Osteocyte (in vitro differentiated cells): ENCODE measurements at places on chromosomes 2 and 18.

GRCh38 chr2:201769666-201770373 is 10.9 kb downstream of the ALS2 start:
- H3K27me3 ChIP-seq = no peaks in the 10 kb centered on the region
- peaks cover 44% of the 10 kb centered on the region for H3K4me1 ChIP-seq
- no peak overlapping the region for H3K4me3 ChIP-seq
- DNase-seq = no peak
- peaks cover 9% of the 10 kb centered on the region for H3K36me3 ChIP-seq

GRCh38 chr2:233416706-233417105 is 62.4 kb downstream of the DGKD start:
- peaks cover 7% of the 10 kb centered on the region for H3K36me3 ChIP-seq
- H3K27ac ChIP-seq = peak overlapping the region; percentile 93
- H3K27me3 ChIP-seq = no peaks in the 10 kb centered on the region
- DNase-seq = peak; percentile 19
- no peak overlapping the region for H3K4me3 ChIP-seq

- H3K27me3 ChIP-seq = no peaks in the 10 kb centered on the region
- H3K36me3 ChIP-seq = peaks cover 2% of the 10 kb centered on the region
- no peaks in the 10 kb centered on the region for H3K4me1 ChIP-seq
- no peak for DNase-seq
Measured at GRCh38 chr18:59451073-59451472, 92.0 kb upstream of the LMAN1 start.

GRCh38 chr2:73839653-73840411 is 11.1 kb downstream of the STAMBP start:
- H3K27ac ChIP-seq = peak overlapping the region; percentile 15
- DNase-seq = no peak
- H3K4me1 ChIP-seq = peaks cover 18% of the 10 kb centered on the region
- H3K27me3 ChIP-seq = no peaks in the 10 kb centered on the region
- no peak overlapping the region for H3K4me3 ChIP-seq

GRCh38 chr2:105576440-105577241 is 168.1 kb upstream of the NCK2 start:
- no peaks in the 10 kb centered on the region for H3K27me3 ChIP-seq
- DNase-seq = no peak
- peaks cover 21% of the 10 kb centered on the region for H3K4me1 ChIP-seq
- no peak overlapping the region for H3K4me3 ChIP-seq
- peak overlapping the region; percentile 82 for H3K27ac ChIP-seq

- DNase-seq = no peak
- no peak overlapping the region for H3K4me3 ChIP-seq
- peaks cover 37% of the 10 kb centered on the region for H3K27me3 ChIP-seq
Measured at GRCh38 chr18:24482821-24483220, 22.4 kb downstream of the HRH4 start.

GRCh38 chr2:383888-384287 is 96.0 kb upstream of the ALKAL2 start:
- H3K36me3 ChIP-seq = peaks cover 3% of the 10 kb centered on the region
- DNase-seq = peak; percentile 80
- peaks cover 8% of the 10 kb centered on the region for H3K4me1 ChIP-seq
- H3K27me3 ChIP-seq = no peaks in the 10 kb centered on the region
- no peak overlapping the region for H3K27ac ChIP-seq
- no peak overlapping the region for H3K4me3 ChIP-seq

DNA sequence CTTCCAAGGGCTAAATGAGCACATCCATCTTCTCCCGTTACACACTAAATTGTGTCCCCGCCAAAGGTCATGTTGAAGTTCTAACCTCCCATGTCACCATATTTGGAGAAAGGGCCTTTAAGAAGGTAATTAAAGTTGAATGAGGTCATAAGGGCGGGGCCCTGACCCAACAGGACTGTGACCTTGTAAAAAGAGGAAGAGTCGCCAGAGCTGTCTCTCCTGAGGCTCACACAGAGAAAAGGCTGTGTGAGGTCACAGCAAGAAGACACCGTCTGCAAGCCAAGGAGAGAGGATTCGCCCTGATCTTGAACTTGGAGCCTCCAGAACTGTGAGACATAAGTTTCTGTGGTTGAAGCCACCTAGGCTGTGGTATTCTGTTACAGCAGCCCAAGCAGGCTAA is 24.1 kb downstream of the TRABD2A start:
- no peaks in the 10 kb centered on the region for H3K4me1 ChIP-seq
- no peak overlapping the region for H3K4me3 ChIP-seq
- no peak overlapping the region for H3K27ac ChIP-seq
- H3K36me3 ChIP-seq = no peaks in the 10 kb centered on the region
- peaks cover 43% of the 10 kb centered on the region for H3K27me3 ChIP-seq

GRCh38 chr2:223008956-223009355 is 43.0 kb upstream of the KCNE4 start:
- peaks cover 39% of the 10 kb centered on the region for H3K4me1 ChIP-seq
- no peak overlapping the region for H3K4me3 ChIP-seq
- H3K27ac ChIP-seq = peak overlapping the region; percentile 93
- H3K36me3 ChIP-seq = no peaks in the 10 kb centered on the region
- DNase-seq = peak; percentile 13
- H3K27me3 ChIP-seq = no peaks in the 10 kb centered on the region

- no peak for DNase-seq
- H3K36me3 ChIP-seq = no peaks in the 10 kb centered on the region
- H3K4me3 ChIP-seq = no peak overlapping the region
- H3K27me3 ChIP-seq = no peaks in the 10 kb centered on the region
- H3K27ac ChIP-seq = peak overlapping the region; percentile 84
Measured at GRCh38 chr2:29108225-29108624, 7.0 kb upstream of the CLIP4 start.
